ENCODE measurements at places on chromosomes 4 and X.

DNA sequence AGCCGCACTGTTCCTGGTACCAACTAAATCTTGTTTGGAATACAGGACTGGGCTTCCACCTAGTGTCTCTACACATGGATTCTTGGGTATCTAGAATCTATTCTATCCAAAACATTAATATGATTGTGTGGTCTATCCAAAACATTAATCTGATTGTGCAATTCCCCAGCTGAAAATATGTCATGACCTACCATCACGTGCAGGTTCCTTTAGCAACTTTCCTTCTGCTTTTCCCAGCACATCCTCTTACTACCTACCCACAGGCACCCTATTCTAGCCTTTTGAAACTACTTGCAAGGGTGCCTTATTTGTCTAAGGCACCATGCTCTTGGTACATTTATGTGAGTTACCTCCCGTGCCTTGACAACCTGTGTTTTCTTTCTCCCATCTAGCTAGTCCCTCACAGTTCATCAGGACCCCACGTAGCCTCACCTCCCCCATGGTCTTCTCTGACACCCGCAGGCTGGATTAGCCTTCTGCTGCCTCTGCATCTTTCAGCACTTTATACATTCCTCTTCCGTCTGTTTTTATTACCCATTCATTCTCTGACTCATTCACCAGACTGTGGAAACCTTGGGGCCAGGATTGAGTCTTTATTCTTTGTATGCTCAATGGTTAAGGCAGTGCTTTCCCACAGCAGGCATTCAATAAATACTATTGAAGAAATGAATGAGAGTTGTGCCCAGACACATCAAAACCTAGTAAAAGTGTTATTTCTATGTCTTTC, 88.8 kb upstream of the FAM9B start:
- no peak for DNase-seq

- DNase-seq = no peak
Measured at GRCh38 chr4:137676357-137676998, 144.2 kb upstream of the PCDH18 start.

GRCh38 chr4:76850010-76850441, 47.9 kb downstream of the SOWAHB start:
- no peak for DNase-seq

DNA sequence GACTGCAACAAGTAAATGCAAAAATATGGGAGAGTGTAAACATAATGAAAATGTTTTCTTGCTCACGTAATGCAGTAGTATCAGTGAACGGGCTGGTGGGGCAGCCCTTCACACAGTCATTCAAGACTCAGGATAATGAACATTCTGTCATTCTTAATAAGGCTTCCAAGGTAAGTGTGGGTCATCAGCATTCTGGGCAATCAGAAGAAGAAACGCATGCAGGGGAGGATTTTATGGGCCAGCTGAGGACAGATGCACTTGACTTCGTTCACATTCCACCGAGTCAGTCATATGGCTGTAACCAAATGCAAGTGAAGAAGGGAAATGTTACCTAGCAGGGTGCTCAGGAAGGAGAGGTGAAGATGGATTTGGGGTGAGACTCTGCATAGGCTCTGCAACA, 68.0 kb upstream of the MAP9 start:
- DNase-seq = no peak

GRCh38 chr4:125168531-125168930, 146.2 kb upstream of the FAT4 start:
- DNase-seq = no peak

GRCh38 chr4:82746705-82747574, 51.7 kb downstream of the SCD5 start:
- DNase-seq = no peak

GRCh38 chrX:118974088-118974907, at the start of gene LONRF3:
Gene LONRF3 (plus strand): TSS chrX:118974618. CDS start chrX:118974781, 163 bp downstream.
- DNase-seq = peak; percentile 89

DNA sequence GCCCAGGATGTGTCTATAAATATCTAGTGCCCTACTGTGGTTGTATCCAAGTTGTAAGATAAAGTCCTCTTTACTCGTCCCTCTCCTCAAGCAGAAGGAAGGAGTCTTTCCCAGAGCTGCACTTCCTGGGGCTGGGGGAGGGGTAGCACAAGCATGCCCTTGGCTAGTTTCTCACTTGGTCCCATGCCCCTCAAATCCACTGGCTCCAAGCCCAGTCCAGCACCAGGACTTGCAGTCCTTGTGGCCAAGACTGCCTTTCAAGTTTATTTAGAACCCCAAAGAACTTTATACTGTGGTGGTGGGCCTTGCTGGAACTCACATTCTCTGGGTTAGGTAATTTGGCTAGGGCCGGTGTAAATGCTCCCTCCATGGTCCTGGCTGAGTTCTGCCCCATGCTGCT, 43.2 kb upstream of the SLC10A4 start:
- no peak for DNase-seq

GRCh38 chr4:133581996-133582619, 433.0 kb downstream of the PCDH10 start:
- no peak for DNase-seq

DNA sequence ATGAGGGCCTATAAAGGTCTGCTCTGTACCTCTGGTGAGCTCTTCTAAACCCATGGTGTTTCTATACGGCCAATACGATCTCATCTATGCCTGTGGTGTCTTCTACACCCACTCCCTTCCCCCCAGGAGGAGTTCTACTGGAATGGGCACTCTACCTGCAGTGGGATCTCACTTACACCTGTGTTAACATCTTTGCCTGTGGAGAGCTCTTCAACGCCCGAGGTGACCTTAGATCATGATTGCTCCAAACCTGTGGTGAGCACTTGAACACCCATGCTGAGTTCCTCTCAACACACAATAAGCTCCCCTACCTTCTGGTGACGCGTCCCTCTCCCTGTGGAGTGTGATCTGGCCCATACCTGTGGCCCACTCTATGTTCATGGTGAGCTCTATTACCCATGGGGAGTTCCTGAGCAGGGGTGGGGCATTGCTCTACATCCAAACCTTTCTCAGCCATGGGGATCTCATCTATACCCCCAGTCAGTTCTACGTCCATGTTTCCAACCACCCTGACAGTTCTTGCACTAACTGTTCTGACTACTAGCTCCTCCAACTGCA, 48.6 kb downstream of the BCOR start:
- no peak for DNase-seq

GRCh38 chrX:52262195-52262546, 77.5 kb downstream of the MAGED4 start:
- no peak for DNase-seq

DNA sequence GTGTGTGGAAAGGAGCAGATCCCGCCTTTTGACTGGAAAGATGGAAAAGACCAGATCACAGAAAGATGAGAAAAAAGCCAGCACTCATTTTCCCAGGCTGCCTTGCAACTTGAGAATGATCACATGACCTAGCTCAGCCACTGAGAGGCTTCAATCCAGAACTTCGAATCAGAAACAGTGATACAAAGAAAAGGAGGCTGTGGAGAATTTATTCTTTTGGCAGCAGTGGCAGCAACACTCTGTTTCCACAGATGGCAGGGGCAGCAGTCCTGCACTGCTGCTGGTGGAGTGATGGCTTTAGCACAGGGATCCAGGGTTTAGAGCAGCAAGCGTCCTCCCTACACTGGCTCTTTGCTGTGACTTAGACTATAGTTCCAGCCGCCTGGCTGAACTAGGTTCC, 77.8 kb upstream of the SH3RF1 start:
- DNase-seq = peak; percentile 50

- DNase-seq = no peak
Measured at GRCh38 chr4:109256818-109257217, 45.6 kb downstream of the COL25A1 start.

DNA sequence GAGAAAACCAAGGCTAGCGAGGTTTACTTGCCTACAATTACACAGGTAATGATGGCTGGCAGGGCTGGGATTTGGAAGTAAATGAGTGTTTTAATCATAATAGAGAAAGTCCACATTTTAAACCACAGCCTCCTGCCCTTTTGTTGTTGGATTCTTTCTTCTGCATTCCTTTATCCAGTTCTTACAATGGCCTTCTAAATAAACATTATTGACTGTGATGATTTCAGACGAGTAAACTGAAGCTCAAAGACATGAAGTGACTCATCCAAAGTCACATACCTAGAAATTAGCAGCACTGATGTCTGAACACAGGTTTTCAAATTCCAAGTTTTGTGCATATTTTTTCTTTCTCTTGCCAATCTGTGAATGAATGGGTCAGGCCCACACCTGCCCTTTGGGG, 51.2 kb upstream of the C1QTNF7 start:
- no peak for DNase-seq

DNA sequence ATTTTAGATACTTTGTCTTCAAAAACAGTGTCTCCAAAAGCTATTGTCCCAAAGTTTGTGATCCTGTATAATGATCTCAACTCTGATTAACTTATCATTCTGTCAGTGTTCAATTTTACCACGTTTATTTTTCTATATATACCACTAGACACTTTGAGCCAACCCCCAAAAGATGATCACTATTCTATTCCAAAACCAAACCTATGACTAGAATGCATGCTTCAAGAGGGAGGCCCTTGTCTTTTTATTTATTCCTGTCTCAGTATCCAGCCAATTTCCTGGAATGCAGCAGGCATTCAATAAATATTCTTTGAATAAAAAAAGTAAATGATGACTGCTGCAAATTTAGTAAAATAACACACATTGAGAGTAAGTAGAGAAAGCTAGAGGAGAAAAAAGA, 275.6 kb downstream of the LDB2 start:
- no peak for DNase-seq

- no peak for DNase-seq
Measured at GRCh38 chrX:136189222-136189621, 41.9 kb downstream of the FHL1 start.

DNA sequence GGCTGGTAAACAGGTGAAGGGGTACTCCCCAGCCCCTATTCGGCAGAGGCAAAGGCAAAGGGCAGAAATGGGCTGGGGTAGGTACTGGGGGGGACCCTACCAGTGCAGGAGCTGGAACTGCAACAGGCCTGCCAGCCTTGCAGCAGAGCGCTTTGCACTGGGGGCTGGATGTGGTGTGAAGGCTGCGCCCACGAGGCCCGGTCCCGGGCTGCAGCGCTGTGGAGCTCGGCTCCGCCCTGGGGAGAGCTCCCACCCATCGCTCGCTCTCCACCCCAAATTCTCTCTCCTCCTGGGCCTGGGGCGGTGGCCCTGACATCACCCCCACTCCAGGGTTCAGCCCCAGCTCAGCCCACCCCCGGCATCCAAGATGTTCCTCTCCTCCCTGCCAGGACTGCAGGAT, 24.2 kb downstream of the IQSEC2 start:
- DNase-seq = no peak

DNA sequence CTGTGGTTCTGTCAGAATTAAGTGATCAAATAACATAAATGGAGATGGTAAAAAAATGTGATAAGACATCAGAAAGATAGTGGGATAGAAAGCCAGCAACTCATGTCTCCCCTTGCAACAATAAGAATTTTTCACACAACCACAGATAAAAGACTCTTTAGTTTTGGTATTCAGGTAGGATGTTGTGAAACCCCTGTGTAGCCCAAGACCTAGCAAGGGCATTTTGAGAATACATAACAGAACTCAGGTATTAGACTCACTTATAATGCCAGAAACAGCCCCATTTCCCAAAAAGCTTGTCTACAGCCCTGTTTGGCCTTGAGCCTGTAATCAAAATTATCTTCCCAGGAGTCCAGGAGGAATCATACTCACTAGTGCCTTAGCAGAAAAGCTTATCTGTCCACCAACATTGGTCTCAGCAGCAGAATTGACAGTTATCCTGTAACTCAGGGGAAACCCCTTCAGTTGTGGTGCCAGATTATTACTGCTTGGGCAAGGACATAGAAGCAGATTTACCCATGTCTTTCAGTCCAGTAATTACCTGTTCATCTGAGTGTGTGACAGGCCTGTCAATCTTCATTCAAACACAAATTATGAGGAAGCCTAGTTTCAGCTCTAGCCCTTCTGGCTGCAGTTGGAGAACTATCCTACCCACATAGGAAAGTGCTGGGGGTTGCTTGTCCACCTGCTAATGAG, 41.0 kb upstream of the UGT2B17 start:
- no peak for DNase-seq

GRCh38 chr4:94559351-94559806, 107.6 kb downstream of the PDLIM5 start:
- no peak for DNase-seq

- DNase-seq = no peak
Measured at GRCh38 chr4:152512483-152512882, 23.4 kb downstream of the FBXW7 start.

GRCh38 chrX:12080265-12080664, 58.0 kb upstream of the FRMPD4 start:
- peak; percentile 15 for DNase-seq

- no peak for DNase-seq
Measured at GRCh38 chr4:145565328-145565727, 53.9 kb upstream of the MMAA start.

GRCh38 chr4:90357117-90357710, 230.0 kb downstream of the CCSER1 start:
- no peak for DNase-seq

GRCh38 chrX:110082161-110082560, 79.2 kb downstream of the TMEM164 start:
- peak; percentile 13 for DNase-seq

- no peak for DNase-seq
Measured at GRCh38 chr4:12846368-12846767, 637.8 kb downstream of the RAB28 start.

DNA sequence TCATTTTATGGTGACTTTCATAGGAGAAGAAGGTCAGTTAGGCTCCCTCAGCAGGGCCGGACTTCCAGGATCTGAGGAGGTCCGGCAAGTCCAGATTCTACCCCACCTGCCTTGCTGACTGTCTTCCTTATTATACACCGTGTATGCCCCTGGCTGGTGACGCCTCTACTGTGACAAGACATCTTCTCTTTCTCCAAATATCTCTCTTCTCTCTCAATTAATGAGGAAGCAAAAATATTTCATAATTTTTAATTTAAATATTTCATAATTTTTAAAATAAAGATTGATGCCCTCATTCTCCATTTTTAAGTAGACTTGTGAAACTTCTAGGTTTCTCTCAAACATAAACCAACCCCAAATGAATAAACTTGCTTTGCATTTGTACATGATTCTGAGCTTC, 202.5 kb downstream of the NSUN7 start:
- DNase-seq = no peak

GRCh38 chrX:104697294-104697693, 131.3 kb downstream of the IL1RAPL2 start:
- DNase-seq = no peak

GRCh38 chr4:122733787-122734120, 1.2 kb downstream of the BBS12 start:
- no peak for DNase-seq

- DNase-seq = no peak
Measured at GRCh38 chr4:38837849-38838248, 18.8 kb downstream of the TLR6 start.

GRCh38 chr4:81061344-81061730, 30.8 kb downstream of the BMP3 start:
- no peak for DNase-seq

DNA sequence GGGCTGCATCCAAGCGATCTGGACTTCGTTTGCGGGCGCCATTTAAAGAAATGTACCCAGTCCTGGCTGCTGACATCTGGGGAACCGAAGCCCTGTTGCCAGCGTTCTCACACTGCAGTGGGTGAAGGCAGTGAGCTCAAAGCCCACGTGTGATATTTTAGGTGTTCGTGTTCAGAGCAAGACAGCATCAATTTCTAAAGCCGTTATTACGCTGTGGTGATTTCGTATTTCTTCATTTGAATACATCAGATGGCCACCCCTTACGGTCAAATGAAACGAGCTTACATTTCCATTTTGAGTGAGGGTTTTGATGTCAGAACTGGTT, 376 bp upstream of the C4orf36 start:
- DNase-seq = no peak

- no peak for DNase-seq
Measured at GRCh38 chr4:56757261-56757746, 64.2 kb downstream of the SPINK2 start.

GRCh38 chrX:8235026-8235425, 64.0 kb upstream of the VCX2 start:
- no peak for DNase-seq

GRCh38 chr4:145541346-145541745, 59.7 kb downstream of the SMAD1 start:
- DNase-seq = no peak
